ENCODE measurements at places on chromosomes 6 and 20.

DNA sequence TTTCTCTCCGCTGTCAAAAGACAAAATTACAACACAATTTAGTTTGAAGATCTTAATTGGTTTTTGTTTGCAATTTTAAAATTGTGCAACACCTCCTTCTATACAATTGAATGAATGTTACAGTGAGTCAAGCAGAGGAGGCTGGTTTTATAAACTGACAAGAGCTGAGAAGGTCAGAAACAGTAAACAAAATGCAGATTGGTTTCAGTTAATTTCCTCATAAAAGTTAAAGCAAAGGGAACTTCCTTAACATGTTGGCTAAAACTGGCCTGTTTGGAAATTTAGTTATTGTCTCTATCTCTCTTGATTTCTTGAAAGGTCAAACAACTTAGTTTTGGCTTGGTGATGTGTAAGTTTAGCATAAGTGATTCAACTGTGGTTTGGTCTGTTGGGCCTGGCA, 22.2 kb downstream of the KHDC1L start:
- no peak for DNase-seq

DNA sequence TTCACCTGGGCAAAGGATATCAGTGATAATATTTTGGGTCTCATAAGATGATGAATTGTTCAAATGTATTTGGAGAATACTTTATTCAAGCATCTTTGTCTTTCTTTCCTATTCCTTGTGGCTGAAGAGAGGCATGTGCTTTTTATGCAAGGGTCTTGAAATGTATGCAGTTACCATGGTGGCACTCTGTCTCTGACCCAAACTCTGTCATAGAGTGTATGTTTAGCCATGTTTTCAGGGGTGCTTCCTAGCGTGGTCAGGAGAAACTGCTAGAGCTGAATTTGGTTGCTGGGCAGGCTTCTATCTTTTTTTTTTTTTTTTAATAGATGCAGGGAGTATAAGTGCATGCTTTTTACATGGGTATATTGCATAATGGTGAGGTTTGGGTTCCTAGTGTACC, 15.4 kb downstream of the UST start:
- DNase-seq, result no peak

- no peak for DNase-seq
Measured at GRCh38 chr20:24452498-24453127, 16.8 kb upstream of the SYNDIG1 start.

GRCh38 chr6:111038534-111039252, 48.6 kb upstream of the SLC16A10 start:
- no peak for DNase-seq

- no peak for DNase-seq
Measured at GRCh38 chr6:30885999-30886896, 1.9 kb downstream of the DDR1 start.

GRCh38 chr20:31497838-31498540, 16.3 kb upstream of the HM13 start:
- no peak for DNase-seq

- no peak for DNase-seq
Measured at GRCh38 chr20:41004531-41005360, 23.9 kb upstream of the TOP1 start.

DNA sequence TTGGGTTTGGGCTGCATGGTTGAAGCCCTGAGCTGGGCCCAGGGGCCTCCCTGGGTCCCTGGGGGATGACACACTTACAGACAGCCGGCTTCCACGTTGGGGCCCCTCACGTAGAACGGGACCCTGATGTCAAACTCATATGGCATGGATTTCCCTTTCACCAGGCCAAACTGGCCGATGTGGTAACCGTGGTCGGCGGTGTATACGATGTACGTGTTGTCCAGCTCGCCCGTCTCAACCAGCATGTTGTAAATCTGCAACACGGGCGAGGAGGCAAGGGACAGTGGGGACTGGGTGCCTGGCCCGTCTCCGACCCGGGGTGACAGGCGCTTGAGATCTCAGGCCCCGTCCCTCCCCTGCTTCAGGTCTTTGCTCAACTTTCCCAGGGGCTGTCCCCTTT, 102.4 kb downstream of the SULF2 start:
- no peak for DNase-seq

DNA sequence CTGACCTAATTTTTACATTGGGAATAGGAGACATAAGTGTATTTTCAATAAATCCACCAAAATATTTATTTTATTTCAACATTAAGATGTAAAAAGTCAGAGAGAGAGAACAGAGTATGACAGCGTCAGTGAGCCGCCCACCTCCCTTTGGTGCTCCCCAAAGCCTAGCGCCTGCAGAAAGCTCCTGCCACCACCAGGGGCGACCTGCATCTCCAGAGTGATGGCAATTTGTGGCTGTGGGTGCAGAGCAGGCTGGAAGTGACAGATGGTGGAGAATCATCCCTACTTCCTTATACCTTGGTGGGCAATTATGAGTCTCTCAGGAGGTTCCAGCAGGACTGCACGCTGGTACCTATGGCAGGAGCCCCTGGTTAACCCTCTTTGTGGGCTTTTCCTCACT, 87.3 kb downstream of the PTPRT start:
- DNase-seq, result no peak

DNA sequence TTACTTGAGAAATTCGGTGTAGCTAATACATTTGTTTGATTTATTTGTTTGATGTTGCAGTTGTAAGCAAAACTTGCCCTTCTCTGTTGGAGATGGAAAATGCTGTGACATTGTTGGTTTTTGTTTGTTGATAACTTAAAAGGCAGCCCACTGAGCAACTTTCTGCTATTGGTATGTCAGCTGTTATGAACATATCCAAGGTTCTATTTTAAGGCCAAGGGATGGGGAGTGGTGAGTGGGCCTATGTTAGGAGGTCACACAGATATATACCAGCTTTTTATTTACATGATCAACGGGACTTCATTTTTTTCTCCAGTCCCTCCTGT, 5.7 kb downstream of the QKI start:
- no peak for DNase-seq

DNA sequence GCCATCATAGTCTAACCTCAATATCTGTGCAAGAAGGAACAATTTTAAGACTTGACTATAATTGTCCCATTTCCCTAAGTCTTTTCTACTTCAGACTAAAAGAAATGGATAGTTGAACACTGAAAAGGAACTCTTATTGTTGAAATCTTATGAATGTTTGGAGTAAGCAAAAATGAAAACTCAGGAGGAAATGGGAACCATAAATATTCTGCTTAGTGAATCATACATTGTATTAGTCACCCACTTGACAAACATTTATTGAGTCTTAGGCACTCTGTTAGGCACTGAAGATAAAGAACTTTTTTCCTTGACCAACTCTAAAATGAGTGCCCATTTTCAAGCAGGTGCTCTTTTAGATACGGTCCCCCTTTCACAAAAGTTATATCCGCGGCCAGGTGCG, 8.7 kb downstream of the CCDC170 start:
- DNase-seq, result no peak

GRCh38 chr6:42756722-42757121, 10.8 kb upstream of the TBCC start:
- no peak for DNase-seq

- DNase-seq, result no peak
Measured at GRCh38 chr20:32454164-32455145, 96.3 kb downstream of the ASXL1 start.

DNA sequence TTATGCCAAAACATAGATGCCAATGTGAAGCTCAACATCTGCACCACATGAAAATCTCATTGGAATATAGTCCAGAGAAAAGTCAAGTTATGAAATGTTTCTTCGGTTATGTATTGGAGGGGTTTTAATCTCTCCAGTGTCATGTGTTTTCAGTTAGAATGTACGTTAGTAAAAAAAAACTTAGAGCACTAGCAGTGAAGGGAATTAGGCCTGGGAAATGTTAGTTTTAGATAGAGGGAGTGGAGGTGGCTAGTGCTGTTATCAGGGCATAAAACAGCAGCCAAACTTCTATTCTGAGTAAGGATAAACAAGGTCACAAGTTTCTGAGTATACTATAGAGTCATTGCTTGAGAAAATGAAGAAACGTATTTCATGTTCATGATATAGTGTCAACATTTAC, 42.9 kb downstream of the HDGFL1 start:
- no peak for DNase-seq

- no peak for DNase-seq
Measured at GRCh38 chr6:164967102-164967501, 342.3 kb downstream of the C6orf118 start.

- DNase-seq, result no peak
Measured at GRCh38 chr6:148138573-148138972, 204.1 kb upstream of the SASH1 start.

GRCh38 chr6:149905911-149906371, 8.0 kb upstream of the RAET1E start:
- DNase-seq, result no peak

- no peak for DNase-seq
Measured at GRCh38 chr6:140970485-140970884, 1162.2 kb upstream of the GJE1 start.

GRCh38 chr6:12648171-12648570, 68.4 kb upstream of the PHACTR1 start:
- DNase-seq, result no peak

DNA sequence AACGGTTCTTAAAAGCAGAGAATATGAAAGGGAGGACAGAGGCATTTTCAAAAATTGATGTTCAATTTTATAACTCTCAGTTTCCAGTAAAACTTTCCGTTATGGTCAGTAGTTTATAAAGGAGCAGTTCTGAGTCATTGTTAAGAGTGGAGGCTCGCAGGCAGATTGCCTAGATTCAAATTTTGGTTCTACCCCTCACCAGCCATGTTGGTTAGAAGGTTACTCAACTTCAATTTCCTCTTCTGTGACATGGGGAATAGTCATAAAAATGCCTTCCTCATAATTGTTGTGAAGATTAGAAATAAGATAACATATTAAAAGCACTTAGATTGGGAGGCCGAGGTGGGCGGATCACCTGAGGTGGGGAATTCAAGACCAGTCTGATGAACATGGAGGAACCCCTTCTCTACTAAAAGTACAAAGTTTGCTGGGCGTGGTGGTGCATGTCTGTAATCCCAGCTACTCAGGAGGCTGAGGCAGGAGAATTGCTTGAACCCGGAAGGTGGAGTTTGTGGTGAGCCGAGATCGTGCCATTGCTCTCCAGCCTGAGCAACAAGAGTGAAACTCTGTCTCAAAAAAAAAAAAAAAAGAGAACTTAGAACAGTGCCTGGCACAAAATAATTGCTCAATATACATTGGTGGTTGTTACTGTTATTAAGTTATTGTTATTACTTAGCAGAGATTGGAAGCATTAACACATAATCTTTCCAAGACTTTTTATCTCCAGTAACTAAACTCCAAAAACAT, 348.9 kb downstream of the NRN1 start:
- DNase-seq, result no peak

DNA sequence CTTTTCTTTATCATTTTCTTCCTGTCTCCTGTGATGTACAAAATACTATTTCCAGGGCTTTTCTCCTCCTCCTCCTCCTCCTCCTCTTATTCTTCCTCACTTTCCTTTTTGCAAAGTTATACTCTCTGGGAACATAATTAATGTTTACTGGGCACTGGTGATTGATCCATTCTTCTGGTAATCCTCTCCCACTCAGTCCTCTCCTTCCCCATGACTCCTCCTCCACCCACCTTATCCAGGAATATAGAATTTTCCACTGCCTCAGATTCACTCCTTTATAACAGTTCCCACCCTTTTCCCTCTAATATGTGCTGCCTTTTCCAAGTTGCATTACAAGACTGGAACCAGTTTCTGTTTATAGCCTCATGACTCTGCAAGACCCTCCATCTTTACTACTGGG, 62.5 kb upstream of the IYD start:
- DNase-seq, result no peak

DNA sequence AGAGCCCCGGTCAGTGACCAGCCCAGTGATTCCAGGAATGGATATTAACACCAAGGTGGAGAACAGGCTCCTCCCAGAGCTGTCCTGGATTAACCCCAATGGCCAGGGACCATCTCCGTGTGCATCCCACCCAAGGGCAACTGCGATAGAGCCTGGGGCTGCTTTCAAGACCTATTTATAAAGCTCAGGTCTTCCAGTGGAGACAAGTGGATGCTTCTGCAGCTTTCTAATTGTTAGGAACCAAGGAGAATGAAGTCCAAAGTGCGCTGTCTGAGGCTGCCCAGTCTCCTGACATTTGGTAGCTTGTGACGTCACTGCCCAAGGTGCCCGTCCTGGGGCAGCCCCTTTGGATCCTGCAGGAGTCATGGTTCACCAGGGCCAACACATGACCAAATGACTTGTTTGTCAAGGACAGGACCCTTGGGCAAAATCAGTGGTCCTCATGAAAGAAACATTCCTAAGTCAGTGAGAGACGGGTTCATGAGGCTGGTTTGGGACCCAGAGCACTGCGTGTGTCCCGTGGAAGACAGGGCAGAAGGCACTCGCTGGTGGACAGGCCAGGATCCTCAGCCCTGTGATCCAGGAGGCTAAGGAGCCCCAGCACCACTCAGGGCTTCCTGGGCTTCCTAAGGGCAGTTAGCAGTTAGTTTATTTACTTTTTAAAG, 174.9 kb downstream of the ANKRD60 start:
- DNase-seq, result no peak

DNA sequence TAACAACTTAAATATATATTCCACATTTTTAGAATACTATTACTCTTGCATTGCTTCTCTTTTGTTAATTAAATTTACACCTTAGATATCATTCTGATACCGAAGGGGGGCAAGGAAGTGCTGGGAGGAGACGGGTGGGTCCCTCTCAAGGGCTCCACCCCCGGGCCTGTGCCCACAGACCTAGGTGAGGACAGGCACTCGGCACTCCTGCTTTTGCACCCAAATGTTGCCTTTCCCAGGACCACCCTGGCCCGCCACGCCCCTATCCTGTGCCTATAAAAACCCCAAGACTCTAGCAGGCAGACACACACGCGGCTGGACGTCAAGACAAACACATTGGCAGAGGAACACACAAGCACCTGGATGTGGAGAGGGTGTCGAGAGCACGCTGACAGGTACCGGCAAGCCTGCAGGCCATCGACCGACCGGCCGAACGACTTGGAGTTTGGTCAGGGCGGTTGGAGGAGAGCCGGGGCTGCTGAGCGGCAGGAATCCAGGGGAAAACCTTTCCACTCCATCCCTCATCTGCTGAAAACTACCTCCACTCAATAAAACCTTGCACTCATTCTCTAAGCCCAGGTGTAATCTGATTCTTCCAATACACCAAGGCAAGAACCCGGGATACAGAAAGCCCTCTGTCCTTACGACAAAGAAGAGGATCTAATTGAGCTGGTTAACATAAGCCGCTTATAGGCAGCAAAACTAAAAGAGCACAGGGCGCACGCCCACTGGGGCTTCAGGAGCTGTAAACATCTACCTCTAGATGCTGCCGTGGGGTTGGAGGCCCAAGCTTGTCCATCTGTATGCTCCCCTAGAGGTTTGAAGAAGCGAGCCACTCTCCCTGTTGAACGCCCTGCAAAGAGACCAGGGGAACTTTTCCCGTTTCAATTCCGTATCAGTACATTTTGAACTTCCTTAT, 197.4 kb upstream of the PRSS16 start:
- DNase-seq, result no peak

DNA sequence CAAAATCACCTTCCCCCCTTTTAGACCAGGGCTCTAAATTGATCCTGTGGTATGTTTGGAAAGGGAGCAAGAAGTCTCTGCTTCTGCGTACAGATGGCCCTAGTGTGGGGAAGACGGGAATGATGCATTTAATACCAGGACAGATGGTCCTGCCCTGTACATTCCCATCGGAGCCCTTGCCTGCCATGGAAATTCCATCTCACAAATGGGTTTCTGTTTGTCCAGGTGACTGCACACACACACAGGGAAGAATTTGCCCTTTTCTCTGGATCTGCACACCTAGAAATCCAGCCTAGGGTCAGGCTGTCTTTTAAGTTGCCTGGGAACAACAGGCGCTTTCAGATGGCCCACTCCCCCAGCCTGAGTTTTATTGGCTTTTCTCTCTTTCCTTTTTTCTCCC, 1.3 kb downstream of the MAS1 start:
- DNase-seq, result no peak

GRCh38 chr6:129493354-129493902, 216.5 kb downstream of the ARHGAP18 start:
- no peak for DNase-seq
